Adrenal gland (tissue), 19 donors: ENCODE measurements at places on chromosomes 11 and 22. TPM values are rescaled to one million over a fixed set of nuclear protein-coding genes. Genes with fewer than 3 reads are reported as not detected.

- H3K4me1 ChIP-seq = no peaks in the 10 kb centered on the region
- H3K36me3 ChIP-seq = no peaks in the 10 kb centered on the region
- no peak for DNase-seq
- no peak overlapping the region for H3K27ac ChIP-seq
- H3K27me3 ChIP-seq = peaks cover 11% of the 10 kb centered on the region
- H3K4me3 ChIP-seq = no peak overlapping the region
Observed at GRCh38 chr22:27008454-27008853, 351.1 kb downstream of the MIAT start.

DNA sequence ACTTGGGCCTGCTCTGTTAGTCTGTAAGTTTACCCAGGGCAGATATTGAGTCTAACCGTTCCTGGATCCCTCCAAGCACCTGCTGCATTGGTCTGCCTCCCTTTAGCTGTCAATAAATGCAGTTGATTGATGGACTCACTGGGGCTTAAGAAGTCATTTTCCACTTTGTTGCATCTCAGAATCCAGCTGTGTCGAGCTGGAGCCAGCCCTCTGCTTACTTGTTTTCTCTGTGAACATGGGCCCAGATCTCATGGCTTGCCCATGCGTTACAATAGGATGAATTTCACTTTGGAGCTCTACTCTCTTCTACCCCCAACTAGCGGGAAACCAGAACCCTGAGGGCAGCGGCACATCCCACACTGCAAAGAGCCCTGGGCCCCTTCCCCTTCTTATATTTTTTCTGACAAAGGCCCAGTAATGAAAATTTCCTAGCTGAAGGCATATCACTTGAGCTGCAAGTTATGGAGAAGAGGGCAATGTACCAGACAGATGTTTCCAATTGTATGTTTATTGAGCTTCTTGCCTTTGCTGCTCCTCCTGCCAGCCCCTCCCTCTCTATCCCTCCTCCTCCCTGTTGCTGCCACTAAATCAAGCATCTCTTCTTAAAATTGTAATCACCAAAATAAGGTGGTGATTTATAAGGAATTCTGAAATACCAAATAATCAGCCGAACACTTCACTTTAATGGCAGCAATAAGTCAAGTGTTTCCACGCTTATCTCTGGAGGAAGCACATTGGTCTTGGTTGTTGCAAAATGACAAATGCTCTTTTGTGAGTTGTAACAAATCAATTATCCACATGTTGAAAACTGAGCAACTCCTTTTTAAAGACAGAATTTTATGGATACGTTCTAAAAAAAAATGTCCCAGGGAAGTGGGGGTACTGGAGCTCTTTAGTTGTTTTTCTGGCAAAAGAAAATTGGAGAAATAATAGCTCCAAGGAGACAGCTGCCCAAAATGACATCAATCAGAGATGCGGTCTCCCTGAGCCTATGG is 212.3 kb upstream of the ZBED5 start:
- no peaks in the 10 kb centered on the region for H3K4me1 ChIP-seq
- H3K4me3 ChIP-seq = no peak overlapping the region
- H3K27me3 ChIP-seq = no peaks in the 10 kb centered on the region

PRR33 gene
- 0.07 TPM for total RNA-seq

LRRC10B gene
- not detected for total RNA-seq

DNA sequence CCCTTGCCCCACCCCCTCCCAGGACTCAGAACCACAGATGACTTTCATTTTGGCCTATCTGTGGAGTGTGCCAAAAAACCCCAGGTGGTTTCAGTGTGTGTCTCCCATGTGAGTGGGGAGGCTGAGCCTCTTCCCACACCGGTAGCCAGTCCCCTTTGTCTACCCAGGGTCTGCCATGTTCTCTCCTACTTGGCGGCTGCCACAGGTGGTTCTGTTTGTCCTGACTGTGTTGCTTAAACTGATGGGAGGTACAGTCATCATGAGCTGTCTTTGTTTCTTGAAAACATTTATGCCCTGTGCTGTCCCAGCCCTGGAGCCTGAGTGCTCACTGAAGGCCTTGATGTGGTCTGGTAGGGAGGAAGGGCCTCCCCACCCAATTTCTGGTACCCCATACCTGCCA is 39.7 kb upstream of the SUSD2 start:
- H3K4me3 ChIP-seq = no peak overlapping the region
- H3K27me3 ChIP-seq = no peaks in the 10 kb centered on the region
- H3K4me1 ChIP-seq = peaks cover 57% of the 10 kb centered on the region

CCDC116 gene
- 0.28 TPM for total RNA-seq

KDM4E gene
- not detected for total RNA-seq

DNA sequence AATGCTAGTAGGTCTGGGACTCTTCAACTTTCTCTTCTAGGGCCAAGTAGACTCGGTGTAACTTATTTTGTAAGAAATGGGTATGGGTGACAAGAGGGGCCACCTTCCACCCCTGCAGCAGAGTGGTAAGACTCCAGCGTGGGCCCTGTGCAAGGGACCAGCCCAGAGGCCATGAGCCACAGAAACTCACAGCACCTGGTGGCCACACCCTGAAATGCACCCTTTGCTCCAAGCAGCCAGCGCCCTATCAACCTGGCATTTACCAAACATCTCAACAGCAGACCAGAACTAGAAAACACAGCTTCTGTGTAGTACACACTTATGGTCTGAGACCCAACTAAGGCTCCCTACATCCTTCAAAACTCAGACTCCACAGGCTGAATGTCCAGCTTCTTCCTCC is 5.7 kb downstream of the CDCA5 start:
- peak; percentile 67 for DNase-seq
- no peaks in the 10 kb centered on the region for H3K36me3 ChIP-seq
- H3K4me1 ChIP-seq = no peaks in the 10 kb centered on the region
- no peaks in the 10 kb centered on the region for H3K27me3 ChIP-seq
- H3K27ac ChIP-seq = no peak overlapping the region
- H3K4me3 ChIP-seq = no peak overlapping the region

DNA sequence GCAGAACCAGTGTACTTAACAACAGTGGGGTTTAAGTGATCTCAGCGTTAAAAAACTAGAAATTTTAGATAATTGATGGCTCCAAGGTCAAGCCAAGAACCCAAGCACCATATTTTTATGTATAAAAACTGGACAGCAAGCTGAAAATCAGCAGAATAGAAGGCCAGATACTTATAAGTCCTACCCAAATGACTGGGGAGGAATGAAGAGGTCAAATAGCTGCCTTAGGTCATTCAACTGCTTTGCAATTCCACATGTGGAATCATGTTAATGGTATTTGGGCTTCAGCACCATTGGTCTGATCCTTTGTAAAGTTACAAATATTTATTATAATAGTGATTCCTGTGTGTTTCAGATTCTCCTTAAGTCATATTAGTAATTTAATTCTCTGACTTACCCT is 108.4 kb downstream of the FAT3 start:
- H3K36me3 ChIP-seq = no peaks in the 10 kb centered on the region
- H3K27me3 ChIP-seq = no peaks in the 10 kb centered on the region
- peaks cover 5% of the 10 kb centered on the region for H3K4me1 ChIP-seq
- no peak overlapping the region for H3K27ac ChIP-seq

- no peaks in the 10 kb centered on the region for H3K36me3 ChIP-seq
- no peak overlapping the region for H3K4me3 ChIP-seq
- no peak overlapping the region for H3K27ac ChIP-seq
- peaks cover 10% of the 10 kb centered on the region for H3K27me3 ChIP-seq
- H3K4me1 ChIP-seq = no peaks in the 10 kb centered on the region
Observed at GRCh38 chr11:32400670-32401369, 34.5 kb downstream of the WT1 start.
